NCI-H1436 treated with DMSO at 0.1 percent for 48 hours (cell line): ENCODE measurements at places on chromosomes 4 and X.

DNA sequence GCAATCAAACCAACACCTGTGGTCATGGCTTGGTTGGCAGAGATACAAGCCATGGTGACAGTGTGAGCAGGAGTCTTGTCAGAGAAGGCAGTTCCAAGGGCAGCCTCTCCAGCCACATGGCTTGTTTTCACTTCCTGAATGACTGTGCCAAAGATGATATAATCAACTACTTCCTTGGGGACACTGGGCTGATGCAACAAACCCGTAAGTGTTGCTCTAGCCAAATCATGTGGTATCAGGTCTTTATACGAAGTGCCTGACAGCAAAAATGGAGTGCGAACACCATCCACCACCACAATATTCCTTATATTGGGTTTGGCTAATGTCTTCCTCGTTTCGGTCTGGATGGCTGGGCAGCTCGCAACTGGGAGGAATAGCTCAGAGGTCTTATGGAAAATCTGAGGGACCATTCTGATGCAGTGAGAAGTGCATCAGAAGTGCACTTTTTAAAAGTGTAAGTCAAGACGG is 922.0 kb downstream of the NLGN4X start:
- DNase-seq: no peak

- no peak for DNase-seq
These were observed 30.8 kb downstream of the NR0B1 start for GRCh38 chrX:30278365-30278764.

DNA sequence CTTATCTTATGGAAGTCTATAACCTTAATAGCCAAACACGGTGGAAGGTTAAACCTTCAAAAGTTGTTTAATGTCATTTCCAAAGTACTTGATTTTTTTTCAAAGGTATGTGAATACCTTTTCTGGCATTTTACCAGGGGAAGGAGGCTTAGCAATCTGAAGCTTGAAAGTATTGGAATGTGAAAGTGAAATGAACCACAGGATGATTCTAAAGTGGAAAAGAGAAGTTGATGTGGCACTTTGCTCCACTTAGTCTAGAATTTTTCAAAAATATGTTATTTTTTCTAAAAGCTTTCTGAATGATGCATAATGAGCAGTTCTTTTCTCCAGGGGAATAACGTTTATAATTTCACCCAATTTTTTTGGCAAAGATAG is 19.2 kb downstream of the PI4K2B start:
- no peak for DNase-seq

DNA sequence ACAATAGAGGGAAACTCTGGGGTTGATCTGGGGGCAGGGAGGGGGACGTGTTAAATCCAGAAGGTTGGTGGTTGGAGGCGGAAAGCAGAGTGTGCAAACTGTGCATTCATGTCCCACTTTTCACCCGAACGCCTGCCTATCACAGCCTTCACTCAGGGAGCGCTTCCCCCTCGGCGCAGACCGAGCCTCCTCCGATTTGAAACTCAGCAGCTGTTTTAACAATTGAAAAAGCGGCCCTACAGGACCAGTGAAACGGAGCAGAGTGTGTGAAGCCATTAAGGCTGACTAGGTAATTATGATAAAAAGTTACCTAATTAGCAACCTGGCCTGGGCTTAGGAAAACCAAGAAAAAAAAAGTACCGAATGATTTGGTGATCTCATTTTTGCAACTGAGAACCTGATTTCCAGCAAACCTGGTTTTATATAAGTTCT is 685 bp upstream of the NDNF start:
- no peak for DNase-seq

- DNase-seq: no peak
These were observed 39.3 kb upstream of the MXD4 start for GRCh38 chr4:2301225-2301642.

GRCh38 chr4:77430847-77431246 is 174.8 kb upstream of the CXCL13 start:
- no peak for DNase-seq

- DNase-seq: no peak
These were observed 49.6 kb downstream of the JADE1 start for GRCh38 chr4:128858879-128859671.

- no peak for DNase-seq
These were observed 14.3 kb upstream of the HSD17B11 start for GRCh38 chr4:87405211-87405820.

DNA sequence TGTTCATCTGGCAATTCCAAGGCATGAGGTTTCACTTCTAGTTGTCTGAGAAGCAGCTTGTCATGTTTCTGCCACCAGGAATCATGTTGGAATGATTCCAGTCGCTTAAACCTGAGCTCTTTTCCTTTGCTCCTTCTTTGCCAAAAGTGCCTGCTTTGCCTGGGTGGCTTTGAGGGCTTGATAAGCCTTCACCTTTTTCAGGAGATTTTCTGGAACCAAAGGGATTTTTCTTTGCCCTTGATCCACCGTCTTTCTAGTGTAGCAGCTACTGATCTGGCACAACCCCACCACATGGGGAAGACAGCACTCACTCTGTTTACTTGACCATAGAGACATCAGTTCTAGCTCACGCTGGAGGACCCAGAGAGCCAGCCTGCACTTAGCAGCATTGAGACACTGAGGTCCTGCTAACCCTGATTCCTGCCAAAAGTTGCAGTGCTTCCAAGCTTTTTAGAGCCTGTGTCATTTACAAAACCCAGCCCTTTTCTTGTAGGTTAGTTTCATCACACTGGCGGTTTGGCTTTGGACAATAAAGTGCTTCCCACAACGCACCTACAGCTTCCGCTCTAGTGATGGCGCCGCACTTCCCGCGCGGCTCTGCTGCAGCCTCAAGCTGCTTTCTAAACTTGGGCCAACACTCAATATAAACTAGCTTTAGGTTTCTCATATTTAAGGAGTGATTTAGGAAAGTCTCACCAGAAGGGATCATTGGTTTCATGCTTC is 7.3 kb upstream of the CCNI start:
- no peak for DNase-seq

- DNase-seq: no peak
These were observed 58.9 kb upstream of the NXF3 start for GRCh38 chrX:103151799-103152198.

- DNase-seq: no peak
These were observed 499.9 kb upstream of the AADAT start for GRCh38 chr4:170589597-170590191.

DNA sequence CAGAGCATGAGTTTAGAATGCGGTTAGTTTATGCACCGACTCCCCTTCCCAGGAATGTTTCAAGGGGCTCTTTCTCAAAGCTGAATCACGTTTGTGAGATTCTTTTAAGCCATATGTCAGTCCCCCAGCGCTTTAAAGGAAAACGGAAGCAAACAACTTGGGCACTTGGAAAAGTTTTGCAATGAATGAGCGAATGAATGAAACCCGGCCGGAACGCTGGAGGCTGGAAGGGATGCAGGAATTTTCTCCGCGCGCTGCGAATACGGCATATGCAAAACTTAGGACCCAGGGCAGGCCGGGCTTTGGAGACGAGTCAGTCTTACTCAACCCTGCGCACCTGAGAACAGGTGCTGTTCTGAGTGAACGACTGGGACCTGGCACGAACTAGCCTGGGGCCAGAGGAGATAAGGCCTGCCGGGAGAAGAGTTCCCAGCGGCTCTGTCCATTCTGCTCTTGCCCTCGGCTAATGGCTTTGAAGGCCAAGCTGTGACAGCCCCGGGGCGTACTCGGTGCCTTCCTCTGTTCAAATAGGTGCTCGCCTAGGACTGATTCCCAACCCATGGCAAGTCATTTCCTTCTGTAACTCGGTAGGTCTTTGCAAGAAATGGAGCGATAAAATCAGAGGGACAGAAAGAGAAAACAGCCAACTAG is 743 bp upstream of the NRK start:
- DNase-seq: no peak

GRCh38 chr4:173410079-173410478 is 11.2 kb upstream of the SCRG1 start:
- DNase-seq: no peak

- no peak for DNase-seq
These were observed 1.5 kb downstream of the JAKMIP1 start for GRCh38 chr4:6198768-6199421.

DNA sequence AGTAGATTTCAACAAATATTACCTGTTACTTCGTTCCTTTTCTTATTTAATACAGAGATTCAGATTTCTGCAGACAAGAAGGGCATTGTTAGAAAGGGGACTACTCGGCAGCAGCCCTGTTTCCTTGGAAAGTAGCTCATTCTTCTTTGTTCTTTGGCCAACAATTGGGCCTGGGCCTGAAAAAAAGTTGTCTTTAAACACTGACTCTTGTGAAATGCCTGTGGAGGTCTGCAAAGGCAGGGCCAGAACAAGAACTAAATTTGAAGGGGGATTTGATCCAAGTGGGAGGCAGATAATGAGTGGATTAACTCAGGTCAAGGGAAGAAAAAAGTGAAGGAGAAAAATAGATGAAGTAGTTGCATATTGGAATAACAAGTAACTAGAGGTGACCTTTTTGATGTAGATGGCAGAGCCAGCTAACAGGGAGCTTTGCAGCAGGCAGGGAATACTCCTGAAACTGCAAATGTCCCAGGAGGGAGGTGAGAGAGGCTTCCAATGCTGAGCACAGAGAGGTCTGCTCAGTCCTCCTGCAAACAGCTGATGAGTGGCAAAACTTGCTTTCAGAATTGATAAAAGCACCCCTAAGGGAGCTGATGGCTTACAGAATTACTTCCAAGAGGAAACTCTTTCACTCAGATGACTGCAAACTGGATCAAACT is 393.2 kb upstream of the HS3ST1 start:
- no peak for DNase-seq

DNA sequence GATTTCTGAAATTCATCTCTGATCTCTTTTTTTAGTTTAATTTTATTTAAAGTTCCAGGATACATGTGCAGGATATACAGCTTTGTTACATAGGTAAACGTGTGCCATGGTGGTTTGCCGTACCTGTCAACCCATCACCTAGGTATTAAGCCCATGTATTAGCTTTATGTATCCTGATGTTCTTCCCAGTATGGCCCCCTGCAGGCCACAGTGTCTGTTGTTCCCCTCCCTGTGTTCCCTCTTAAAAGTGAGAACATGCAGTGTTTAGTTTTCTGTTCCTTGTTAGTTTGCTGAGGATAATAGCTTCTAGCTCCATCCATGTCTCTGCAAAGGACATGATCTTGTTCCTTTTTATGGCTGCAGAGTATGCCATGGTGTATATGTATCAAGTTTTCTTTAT is 153.2 kb downstream of the RAPGEF2 start:
- DNase-seq: no peak

DNA sequence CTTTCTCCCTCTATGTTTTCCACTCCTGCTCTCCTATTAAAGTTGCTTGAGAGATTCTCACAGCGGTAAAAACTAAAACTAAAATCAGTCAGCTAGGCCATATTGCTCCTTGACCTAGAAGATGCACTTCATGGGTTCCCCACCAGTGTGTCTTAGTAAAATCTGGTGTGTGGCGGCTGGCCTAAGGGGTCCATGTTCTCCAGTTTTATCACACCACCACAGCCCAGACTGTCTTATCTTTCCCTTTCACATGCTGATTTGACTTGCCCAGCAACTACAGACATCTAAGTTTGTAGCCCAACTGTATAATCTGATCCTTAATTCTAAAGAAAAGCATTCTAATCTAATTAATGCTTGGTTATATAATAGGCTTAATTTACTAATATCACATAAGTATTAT is 68.0 kb downstream of the ATP8A1 start:
- DNase-seq: no peak

GRCh38 chrX:133563705-133564104 is 148.4 kb upstream of the GPC4 start:
- no peak for DNase-seq

GRCh38 chr4:7821245-7822136 is 118.2 kb downstream of the AFAP1 start:
- DNase-seq: no peak

DNA sequence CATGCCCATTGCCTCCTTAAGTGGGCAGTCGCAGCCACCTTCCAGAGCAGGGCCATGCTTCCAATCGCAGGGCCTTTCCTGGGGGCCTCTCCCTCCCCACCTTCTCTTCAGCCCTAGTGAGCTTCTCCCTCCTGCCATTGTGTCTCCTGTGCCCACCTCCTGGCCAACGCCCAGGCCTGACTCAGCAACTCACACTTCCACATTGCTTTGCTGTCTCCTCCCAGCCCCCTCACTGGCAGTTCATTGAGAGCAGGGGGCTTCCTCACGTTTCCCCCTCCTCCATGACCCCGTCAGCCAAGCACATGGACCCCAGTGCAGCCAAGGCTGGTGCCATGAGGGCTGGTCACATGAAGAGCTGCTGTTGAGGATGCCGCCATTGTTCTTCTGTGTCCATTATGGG is 25.9 kb downstream of the HTRA3 start:
- DNase-seq: no peak

DNA sequence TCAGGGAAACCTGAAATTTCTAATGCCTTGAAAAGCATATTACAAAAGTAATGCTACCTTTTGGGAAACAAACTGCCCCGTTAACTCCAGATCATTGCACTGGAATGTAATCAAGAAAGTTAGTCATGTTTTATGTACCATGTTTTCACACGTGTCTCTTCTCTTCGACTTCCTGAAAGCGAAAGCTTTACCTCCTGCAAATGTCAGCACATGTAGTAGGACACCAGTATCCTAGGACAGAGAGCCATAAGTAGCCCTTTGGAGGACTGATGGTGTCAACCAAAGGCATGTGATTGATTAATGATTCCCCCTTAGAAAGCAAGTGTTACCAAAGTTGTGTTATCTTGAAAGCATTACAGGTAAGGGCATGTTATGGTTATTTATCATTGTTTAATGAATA is 8.8 kb upstream of the MND1 start:
- DNase-seq: no peak

DNA sequence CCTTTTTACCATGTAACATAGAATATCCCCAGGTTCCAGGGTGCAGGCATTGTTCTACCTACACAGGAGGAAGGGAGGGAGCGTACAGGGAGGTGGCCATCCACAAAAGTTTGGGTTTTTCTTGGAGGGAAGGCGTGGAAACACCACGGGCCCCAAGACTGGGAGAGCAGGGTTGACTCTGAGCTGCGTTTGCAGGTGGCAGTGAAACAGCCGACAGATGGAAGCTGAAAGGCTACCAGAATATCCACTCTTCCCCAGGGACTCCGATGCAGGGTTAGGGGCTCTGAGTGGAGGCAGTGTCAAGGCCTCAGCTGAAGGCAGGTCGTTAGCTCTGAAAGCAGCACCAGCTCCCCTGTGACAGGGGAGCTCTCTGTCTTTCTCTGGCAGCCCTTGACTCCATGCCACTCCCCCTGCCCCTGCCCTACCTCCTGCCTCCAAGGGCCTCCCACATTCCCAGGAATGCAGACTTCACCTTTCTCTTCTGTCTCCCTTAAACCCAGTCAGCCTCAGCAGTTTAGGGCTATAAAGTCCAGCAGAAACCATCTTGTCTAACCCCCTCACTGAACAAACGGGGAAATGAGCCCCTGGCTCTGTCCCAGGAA is 14.0 kb upstream of the GLOD5 start:
- no peak for DNase-seq
